ENCODE measurements at places on chromosomes 16 and 17.

GRCh38 chr17:77491921-77492445, 351.2 kb downstream of the SEC14L1 start:
- DNase-seq: no peak

DNA sequence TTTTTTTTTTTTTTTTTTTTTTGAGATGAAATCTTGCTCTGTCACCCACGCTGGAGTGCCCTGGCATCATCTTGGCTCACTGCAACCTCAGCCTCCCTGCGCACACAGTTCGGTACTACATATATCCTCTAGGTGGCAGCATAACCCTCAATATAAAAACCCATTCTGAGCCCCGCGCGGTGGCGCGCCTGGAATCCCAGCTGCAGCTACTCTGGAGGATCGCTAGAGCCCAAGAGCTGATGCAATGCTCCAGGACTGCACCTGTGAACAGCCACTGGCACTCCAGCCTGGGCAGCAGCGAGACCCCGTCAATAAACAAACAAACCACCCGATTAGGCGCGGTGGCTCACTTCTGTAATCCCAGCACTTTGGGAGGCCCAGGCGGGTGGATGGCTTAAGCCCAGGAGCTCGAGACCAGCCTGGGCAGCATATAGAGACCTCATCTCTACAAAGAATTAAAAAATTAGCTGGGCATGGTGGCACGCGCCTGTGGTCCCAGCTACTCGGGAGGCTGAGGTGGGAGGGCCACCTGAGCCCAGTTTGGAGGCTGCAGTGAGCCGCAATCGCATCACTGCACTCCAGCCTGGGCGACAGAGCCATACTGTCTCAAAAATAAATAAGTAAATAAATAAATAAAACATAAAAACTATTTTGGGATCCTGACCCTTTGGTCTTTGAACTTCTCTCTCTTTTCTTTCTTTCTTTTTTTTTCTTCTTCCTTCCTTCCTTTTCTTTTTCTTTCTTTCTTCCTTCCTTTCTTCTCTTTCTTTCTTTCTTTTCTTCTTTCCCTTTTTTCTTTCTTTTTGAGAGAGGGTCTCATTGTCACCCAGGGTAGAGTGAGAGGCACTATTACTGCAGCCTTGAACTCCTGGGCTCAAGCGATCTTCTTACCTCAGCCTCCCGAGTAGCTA, 15.4 kb upstream of the AKAP10 start:
- peak; percentile 68 for DNase-seq

GRCh38 chr17:50203604-50204345, 2.3 kb upstream of the COL1A1 start:
- peak; percentile 100 for DNase-seq

DNA sequence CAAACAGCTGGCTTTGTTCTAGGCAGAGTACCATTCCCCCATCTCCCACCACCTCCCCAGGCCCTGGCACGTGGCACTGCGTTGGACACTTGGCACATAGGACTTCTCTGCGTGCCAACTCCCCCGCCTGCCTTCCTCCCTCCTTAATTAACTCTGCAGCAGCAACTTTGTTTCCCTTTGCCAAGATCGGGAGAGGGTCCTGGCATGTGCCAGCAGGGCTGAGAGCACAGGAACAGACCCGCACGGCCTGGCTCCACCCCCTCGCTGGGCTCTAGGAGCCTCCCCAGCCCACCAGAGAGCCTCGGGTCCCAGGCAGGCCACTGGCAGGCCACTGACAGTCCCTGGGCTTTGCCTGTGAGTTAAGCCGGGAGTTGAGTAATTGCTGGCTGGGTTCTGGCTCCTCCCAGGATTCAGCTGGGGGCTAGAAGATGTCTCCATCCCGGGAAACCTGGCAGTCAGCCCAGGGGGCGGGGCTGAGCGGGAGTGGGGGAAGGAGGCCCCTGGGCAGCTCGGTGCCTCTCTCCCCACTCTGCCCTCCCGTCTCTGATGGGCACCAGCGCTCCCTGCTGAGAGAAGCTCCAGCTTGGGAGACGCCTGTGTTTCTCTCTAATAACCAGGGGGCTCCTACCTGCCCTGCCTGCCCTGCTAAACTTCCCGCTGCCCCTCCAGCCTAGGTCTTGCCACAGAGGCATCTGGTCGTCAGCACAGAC, 224.0 kb upstream of the TNRC6C start:
- peak; percentile 35 for DNase-seq

- DNase-seq: no peak
Measured at GRCh38 chr17:66547151-66547865, 244.9 kb downstream of the PRKCA start.

GRCh38 chr17:42428141-42428944, 5.3 kb upstream of the CAVIN1 start:
- peak; percentile 99 for DNase-seq

DNA sequence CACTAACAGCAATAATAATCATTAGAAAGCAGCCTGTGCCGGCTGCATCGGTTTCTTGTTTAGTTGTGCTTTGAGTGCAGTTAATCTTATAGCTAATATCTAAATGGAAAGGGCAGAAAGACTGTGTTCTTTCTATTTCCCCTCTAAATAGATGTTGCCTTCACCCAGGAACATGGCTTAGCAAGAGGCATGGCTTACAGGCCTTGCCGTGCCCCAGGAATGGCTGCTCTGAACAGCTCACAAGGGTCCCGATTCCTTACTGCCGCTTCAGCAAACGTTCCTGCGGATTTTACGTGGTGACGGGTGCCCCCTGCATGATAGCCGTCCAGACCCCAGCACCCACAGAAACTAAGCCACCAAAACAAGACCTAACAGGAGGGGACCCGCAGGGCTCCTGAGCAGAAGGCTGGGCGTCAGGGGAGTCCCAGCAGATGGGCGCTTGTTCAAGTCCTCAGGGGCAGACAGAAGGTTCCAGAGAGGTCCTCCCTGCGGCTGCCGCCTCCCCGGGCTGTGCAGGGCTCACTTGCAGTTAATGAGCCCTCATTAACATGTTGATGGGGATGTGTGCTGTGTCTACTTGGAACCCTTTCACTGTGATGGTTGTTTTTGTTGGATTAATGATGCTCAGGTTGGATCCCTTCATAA, 52.5 kb upstream of the ENPP7 start:
- no peak for DNase-seq

DNA sequence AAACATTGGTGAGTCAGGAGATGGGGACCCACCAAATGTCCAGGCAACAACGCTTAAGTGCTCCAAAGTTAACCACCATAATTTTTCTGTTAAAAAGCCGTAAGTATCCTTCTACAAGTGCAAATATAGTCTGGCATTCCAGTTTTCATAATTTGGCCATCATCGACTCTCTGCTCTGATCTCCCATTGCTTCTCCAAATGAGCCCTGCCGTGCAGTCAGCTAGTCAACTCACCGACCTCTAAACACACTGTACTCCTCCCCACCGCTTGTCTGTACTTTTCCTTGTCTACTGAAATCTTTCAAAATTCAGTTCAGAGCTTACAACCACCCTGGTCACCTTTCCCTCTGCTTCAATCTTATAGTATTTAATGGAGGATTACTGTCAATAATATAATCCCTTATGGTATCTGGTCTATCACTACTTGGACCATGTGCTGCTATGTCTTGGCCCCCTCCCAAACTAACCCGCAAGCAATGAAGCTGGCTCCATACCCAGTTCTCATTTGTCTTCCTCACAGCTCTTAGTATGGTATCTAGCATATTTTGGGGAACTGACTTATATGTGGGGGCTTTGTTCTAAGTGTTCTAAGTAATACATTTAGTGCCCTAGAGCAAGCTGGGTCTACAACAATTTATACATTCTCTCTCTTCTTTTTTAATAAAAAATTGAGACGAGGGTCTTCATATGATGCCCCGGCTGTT, 52.7 kb upstream of the SLC25A19 start:
- no peak for DNase-seq

DNA sequence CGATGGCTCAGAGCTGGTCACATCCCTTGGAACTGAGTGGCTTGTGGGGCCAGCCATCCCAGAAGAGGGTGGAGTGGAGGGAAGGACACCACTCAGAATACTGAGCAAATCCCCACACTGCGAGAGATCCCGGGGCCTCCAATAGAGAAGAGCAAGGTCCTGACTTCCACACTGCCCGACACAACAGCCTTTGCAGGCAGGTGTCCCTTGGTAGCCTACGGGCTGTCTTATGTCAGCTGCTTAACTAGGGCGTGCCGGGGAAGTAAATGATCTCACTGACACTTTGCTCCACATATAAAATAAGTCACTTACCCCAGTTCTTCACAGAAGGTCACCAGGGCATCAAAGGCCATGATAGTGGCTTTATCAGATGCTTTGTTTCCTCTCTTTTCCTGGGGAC, 16.1 kb downstream of the RECQL5 start:
- DNase-seq: no peak

GRCh38 chr17:9577373-9577709, 899 bp downstream of the CFAP52 start:
- no peak for DNase-seq

DNA sequence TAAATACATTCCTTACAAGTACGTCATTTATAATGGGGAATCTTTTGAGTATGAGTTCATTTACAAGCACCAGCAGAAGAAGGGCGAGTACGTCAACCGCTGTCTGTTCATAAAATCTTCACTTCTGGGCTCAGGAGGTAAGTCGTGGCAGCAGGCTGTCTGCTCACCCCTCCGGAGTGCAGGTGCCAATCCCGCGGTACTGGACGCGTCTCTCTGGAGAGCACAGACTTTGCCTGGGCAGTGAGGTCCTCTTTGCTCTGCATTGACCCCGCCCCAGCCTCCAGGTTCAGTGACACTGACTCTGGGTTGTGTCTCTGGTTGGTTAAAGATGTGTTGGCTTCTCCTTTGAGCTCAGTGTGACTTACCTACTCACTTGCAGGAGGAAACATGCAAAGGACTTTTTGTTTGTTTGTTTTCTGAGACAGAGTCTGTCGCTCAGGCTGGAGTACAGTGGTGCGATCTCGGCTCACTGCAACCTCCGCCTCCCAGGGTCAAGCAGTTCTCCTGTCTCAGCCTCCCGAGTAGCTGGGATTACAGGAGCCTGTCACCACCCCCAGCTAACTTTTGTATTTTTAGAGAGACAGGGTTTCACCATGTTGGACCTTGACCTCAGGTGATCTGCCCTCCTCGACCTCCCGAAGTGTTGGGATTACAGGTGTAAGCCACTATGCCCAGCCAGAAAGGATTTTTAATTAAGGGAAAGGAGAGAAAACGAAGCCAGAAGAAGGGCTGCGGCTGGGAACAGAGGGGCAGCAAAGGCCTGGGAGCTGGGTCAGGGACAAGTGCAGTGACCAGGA, 31.2 kb downstream of the RNF213 start:
- DNase-seq: no peak

- no peak for DNase-seq
Measured at GRCh38 chr17:72696156-72696555, 396.3 kb downstream of the SLC39A11 start.

GRCh38 chr16:27973678-27974077, 89.8 kb downstream of the GSG1L start:
- no peak for DNase-seq

GRCh38 chr17:52389632-52390031, 231.1 kb upstream of the CA10 start:
- no peak for DNase-seq

DNA sequence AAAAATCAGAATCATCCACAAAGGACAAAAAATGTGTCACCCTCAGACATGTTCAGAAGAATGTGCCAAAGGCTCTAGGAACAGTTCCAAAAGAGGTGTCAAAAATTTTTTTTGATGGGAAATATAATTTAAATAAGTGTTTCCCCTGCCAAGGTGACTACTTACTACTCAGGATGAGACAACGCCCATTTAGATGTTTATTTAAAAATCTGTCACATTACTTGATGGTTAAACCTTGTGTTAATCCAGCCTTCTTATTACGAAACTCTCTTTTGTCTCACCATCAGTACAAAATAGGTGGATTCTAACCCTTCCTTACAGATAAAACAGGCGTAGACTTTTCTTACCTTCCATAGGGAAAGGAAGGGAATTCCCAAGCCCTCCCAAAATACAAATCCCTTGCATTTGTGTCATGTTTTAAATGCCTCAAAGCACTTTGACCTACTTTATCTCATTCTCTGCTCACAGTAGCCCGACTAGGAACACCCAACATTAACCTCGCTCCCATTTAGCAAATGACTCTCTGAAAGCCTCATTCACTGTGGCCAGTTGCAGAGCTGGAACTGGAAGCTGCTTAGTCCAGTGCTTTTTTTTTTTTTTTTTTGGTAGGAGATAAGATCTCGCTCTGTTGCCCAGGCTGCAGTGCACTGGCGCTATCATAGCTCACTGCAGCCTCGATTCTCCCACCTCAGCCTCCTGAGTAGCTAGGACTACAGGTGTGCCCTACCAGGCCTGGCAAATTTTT, 5.8 kb upstream of the GNA13 start:
- no peak for DNase-seq

DNA sequence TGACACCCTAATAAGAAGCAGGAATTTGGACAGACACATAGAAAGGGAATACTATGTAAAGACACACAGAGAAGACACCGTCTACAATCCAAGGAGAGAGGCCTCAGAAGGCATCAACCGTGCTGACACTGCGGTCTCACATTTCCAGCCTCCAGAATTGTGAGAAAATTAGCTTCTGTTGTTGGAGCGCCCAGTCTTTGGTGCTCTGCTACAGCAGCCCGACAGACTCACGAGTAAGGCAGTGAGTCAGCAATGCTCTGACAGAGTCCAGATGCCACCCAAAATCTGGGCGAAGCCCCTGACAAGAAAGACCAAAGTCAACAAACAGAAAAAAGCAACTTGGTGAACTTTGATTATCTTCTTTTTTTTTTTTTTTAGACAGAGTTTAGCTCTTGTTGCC, 32.5 kb upstream of the RAI1 start:
- no peak for DNase-seq

- DNase-seq: no peak
Measured at GRCh38 chr17:69480245-69480644, 65.7 kb downstream of the MAP2K6 start.

DNA sequence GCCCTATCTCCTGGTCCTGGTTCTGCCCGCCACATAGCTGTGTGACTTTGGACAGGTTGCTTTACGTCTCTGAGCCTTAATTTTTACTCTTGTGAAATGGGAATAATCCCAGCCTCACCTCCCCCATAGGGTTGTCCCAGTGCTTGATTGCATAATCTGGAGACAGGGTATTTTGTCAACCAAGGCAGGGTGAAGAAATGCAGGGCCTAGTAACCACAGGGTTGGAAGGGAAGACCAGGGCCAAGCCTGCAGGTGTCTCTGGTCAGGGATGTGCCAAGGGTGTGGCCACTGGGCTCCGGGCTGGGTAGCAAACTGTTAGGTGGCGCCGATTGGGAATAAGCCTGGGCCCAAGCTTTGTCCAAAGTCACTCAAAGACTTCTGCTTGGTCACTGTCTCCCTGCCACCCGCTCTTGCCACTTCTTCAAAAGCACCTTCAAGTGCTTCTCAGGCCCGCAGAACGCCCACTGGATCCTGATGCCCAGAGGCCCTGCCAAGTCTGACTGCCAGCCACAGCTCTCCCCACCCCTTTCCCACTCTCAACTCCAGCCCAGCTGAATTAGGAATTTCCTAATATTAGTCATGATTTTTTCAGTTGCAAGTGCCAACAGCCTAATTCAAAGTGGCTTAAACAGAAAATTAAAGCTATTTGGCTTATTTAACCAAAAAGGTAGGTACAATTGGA, 20.6 kb upstream of the COL1A1 start:
- no peak for DNase-seq

GRCh38 chr16:88566158-88566557, 4.0 kb upstream of the ZC3H18 start:
- peak; percentile 7 for DNase-seq

All from fibroblast of skin of left quadriceps (primary cell).